ENCODE measurements at places on chromosomes 13 and 19. TPM values are rescaled to one million over a fixed set of nuclear protein-coding genes. Genes with fewer than 3 reads are reported as not detected.

The CD209 gene
- 3.3 TPM for total RNA-seq

DNA sequence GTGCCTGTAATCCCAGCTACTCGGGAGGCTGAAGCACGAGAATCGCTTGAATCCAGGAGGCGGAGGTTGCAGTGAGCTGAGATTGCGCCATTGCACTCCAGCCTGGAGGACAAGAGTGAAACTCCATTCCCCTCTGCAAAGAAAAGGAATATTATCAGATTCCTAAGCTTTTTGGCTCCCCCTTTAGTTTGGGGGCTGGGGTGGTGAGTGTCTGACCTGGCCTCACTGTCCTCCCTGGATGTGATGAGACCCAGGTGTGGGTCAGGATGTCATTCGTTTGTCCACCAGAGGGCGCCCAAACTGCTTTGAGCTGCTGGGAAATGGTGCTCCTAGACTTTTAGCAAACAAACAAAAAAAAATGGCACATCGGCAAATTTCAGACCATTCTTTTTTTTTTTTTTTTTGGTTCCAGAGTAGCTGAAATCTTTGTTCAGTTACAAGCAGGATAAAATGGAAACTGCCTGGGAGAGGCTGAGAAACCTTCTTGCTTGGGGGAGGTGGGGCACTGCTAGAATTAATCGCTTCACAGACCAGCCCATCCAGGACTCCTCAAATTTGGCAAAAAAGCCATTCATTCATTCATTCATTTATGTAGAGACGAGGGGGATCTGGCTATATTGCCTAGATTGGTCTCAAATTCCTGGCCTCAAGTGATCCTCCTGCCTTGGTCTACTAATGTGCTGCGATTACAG, 29.4 kb downstream of the SPC24 start:
- DNase-seq = peak; percentile 87

The GSX1 gene
- not detected for total RNA-seq

The PSG5 gene
- not detected for total RNA-seq

The SBK3 gene
- total RNA-seq = 1.2 TPM

GRCh38 chr19:3015126-3016057, 13.7 kb downstream of the TLE2 start:
- no peak for DNase-seq

DNA sequence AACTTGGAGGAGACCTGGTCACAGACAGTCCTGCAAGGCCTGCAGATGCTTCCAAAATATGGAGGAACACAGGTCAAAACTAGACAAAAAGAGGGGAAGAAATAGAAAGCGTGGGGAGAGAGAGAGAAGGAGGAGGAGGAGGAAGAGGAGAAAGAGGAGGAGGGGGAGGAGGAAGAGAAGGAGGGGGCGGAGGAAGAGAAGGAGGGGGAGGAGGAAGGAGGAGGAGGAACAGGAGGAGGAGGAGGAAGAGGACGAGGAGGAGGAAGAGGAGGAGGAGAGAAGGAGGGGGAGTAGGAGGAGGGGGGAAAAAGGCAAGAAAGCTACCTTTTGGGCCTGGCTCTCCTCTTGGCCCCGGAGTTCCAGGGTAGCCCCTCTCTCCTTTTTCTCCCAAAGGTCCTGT, 105.8 kb downstream of the COL4A1 start:
- no peak for DNase-seq

GRCh38 chr19:43640424-43640757, 741 bp upstream of the CADM4 start:
- no peak for DNase-seq
